ENCODE measurements at places on chromosomes 1 and 21. TPM values are rescaled to one million over a fixed set of nuclear protein-coding genes. Genes with fewer than 3 reads are reported as not detected.

The OR2M5 gene
- total RNA-seq, result not detected

The BARHL2 gene
- total RNA-seq, result not detected

The DCAF6 gene
- total RNA-seq, result 83.2 TPM

The USH2A gene
- total RNA-seq, result not detected

The RIPPLY3 gene
- total RNA-seq, result not detected

The ARHGEF16 gene
- total RNA-seq, result not detected

The SFN gene
- 1.6 TPM for total RNA-seq

The ERG gene
- total RNA-seq, result 0.44 TPM

The ETV3L gene
- not detected for total RNA-seq

The CATSPERE gene
- total RNA-seq, result 0.44 TPM

All from smooth muscle cell of trachea (primary cell).